ENCODE measurements at places on chromosomes 2 and 18. TPM values are rescaled to one million over a fixed set of nuclear protein-coding genes. Genes with fewer than 3 reads are reported as not detected.
A peak's percentile ranks its signal among the peaks of the same experiment; 100 is the strongest.

DNA sequence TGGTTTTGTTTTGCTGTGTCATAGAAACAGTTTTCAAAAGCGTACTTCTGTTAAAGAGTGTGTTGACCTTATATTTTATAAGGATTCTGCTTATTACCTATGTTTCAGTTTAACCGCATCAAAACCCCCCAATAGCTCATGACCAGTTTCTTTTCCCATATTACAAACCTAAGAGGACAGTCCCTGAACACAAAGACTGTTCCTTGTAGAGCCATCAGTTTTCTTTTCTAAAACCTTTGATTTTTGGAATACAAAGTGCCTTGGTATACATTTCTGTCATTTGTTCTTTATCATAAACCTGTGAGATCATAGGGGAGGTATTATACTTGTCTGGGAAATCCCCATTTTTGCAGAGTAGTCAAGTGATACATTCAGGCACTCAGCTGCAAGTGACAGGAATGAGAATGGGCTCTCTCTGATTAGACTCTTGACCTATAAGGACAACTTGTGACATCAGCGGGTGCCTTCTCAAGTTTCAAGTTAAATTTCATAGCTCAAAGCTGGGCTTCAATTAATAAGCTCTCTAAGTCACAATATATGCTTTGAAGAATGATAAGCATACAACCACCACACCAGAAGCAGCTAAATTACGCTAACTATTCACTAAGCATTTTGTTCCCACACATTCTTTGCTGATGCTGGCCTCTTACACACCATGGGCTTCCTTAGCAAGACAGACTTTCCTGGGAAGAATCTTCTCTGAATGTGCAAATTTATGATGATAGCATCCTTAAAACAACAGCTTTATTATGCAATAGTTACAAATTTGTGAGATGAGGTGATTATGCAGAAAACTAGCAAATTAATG, 97.5 kb upstream of the CD302 start:
- H3K27ac ChIP-seq: peak overlapping the region; percentile 48
- H3K4me1 ChIP-seq: peaks cover 56% of the 10 kb centered on the region
- peaks cover 20% of the 10 kb centered on the region for H3K36me3 ChIP-seq
- H3K27me3 ChIP-seq: no peaks in the 10 kb centered on the region
- DNase-seq: no peak
- H3K4me3 ChIP-seq: no peak overlapping the region

GRCh38 chr2:225309516-225309915, 90.0 kb upstream of the NYAP2 start:
- no peak overlapping the region for H3K27ac ChIP-seq
- no peaks in the 10 kb centered on the region for H3K36me3 ChIP-seq
- no peak overlapping the region for H3K4me3 ChIP-seq
- H3K27me3 ChIP-seq: no peaks in the 10 kb centered on the region

Gene GBX2
- 2.2 TPM for total RNA-seq

DNA sequence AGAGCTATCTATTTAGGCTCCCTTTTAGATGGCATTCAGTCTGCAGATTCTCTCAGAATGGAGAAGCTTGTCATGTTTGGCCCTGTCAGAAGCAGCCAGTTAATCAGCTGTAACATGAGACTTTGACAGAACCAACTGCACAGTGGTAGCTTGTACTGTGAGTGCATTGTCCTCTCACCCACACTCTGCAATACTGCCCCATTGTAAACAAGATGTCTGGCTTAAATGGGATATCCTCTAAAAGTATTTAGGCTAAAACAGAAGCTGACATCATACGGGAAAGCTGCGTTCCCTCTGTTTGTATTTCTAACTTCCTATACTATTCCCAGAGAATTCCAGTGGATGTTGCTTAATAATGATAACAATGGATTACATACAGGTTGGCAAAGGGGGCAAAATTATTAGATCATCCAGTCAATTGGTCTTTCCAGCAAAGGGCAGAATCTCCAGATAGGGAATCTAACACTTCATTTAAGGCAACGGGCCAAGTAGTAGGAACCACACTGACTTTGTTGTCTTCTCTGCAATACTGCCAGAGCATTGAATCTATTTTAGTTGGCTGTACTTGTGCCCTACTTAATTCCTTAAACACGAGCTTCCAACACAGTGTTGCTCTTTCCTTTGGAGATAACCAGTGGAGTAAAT, 15.4 kb upstream of the STAT4 start:
- peaks cover 13% of the 10 kb centered on the region for H3K27me3 ChIP-seq
- H3K4me3 ChIP-seq: no peak overlapping the region
- no peaks in the 10 kb centered on the region for H3K36me3 ChIP-seq
- no peak overlapping the region for H3K27ac ChIP-seq

DNA sequence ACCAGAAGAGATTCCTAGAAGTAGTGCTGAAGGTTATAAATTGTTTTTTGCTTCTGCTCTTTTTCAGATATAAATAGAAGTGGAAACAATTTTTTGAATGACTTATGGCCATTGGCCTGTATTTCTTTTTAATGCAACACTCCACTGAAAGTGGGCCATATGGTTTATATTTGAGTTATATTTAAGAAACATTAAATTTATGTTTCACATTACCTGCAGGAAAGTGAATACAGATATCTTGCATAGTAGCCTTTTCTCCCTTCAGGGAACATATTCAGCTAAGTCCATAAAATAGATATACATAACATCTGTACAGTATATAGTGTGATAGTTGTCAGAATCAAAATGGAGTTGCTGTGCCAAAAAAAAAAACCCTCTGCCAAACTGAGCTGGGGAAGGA, 53.1 kb upstream of the EFEMP1 start:
- H3K27ac ChIP-seq: no peak overlapping the region
- H3K4me1 ChIP-seq: no peaks in the 10 kb centered on the region
- H3K4me3 ChIP-seq: no peak overlapping the region
- no peaks in the 10 kb centered on the region for H3K36me3 ChIP-seq
- H3K27me3 ChIP-seq: no peaks in the 10 kb centered on the region

- H3K4me3 ChIP-seq: no peak overlapping the region
- no peaks in the 10 kb centered on the region for H3K27me3 ChIP-seq
Measured at GRCh38 chr2:138831691-138832090, 51.5 kb upstream of the NXPH2 start.

Gene POU3F3
- not detected for total RNA-seq

- no peaks in the 10 kb centered on the region for H3K27me3 ChIP-seq
- no peaks in the 10 kb centered on the region for H3K36me3 ChIP-seq
- H3K27ac ChIP-seq: no peak overlapping the region
- H3K4me3 ChIP-seq: no peak overlapping the region
- H3K4me1 ChIP-seq: no peaks in the 10 kb centered on the region
Measured at GRCh38 chr2:187084524-187084923, 235.6 kb upstream of the ZSWIM2 start.

DNA sequence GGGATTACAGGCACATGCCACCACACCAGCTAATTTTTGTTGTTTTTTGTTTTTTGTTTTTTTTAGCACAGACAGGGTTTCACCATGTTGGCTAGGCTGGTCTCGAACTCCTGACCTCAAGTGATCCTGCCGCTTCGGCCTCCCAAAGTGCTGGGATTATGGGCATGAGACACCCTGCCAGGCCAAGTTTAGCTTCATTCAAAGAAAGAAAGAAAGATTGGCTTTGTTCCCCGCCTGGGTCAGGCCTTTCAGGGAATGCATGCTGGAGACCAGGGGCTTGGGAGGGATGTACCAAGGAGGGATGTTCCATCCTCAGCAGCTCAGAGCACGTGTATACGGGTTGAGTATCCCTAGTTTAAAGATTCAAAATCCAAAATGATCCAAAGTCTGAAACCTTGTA, 283.0 kb downstream of the ALPK2 start:
- H3K27me3 ChIP-seq: no peaks in the 10 kb centered on the region
- no peak overlapping the region for H3K27ac ChIP-seq

GRCh38 chr2:98458667-98459380, 14.2 kb downstream of the INPP4A start:
- no peak overlapping the region for H3K4me3 ChIP-seq
- H3K36me3 ChIP-seq: no peaks in the 10 kb centered on the region
- peaks cover 69% of the 10 kb centered on the region for H3K4me1 ChIP-seq
- DNase-seq: no peak
- H3K27ac ChIP-seq: no peak overlapping the region

DNA sequence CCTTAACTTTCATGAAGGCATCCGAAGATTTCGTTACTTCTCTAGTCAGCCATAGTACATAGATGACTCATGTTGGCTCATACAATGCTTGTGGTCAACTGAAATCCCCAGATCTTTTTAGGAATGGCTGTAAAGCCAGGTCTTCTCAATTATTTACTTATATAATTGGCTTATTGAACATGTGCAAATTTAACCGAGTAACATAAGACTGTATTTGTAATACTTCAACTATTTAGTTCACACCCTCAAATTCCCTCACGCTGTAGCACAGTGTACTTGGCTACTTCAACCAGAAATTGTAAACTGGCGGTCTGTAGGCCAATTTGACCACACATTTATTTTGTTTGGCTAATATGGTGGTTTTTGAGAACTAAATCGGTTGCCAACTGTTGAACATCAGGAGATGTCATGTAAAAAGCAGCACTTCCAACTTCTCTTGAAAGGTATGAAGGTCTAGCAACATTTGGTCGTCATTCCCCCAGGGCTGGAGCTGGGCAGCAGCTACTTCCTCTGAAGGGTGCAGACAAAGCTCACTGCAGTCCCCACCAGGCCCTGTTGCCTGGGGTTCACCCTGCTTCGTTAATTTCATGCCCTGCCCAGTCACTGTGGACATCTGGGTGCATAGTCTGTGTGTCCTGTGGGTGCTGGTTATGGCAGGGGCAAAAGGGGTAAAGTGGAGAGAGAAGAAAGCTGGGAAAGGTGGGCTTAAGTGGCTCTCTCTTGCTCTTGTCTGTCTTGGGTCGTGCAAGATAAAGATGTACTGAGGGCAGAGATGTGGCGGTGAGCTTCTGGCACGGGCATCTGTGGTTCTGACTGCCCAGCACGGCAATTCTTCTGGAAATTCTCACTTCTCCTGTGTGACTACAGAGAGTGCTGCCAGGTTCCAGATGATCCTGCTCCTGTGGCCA, 3.2 kb upstream of the SH3RF3 start:
- DNase-seq: no peak
- H3K36me3 ChIP-seq: peaks cover 24% of the 10 kb centered on the region
- peaks cover 44% of the 10 kb centered on the region for H3K27me3 ChIP-seq
- H3K4me1 ChIP-seq: peaks cover 22% of the 10 kb centered on the region
- H3K4me3 ChIP-seq: no peak overlapping the region

Gene CELF4
- 7.8 TPM for total RNA-seq

DNA sequence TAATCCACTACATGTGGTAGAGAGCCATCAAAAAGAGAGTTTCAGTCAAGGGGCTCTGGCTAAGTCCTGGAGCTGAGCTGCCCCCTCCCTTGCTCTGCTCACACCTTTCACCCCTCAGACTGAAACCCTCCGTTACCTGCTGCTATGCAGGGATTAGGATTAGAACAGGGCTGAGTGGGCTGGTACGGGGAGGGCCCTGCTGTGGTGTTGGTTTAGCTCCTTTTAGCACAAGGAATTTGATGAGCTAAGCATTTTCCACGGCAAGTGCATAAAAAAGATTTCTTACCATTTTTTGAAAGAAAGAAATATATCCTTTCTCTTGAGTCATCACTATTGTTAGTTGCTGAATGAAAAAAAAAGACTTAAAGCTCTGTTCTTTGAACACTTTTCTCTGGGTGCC, 46.3 kb downstream of the TCF7L1 start:
- DNase-seq: no peak
- no peak overlapping the region for H3K4me3 ChIP-seq
- no peaks in the 10 kb centered on the region for H3K4me1 ChIP-seq
- H3K27me3 ChIP-seq: peaks cover 12% of the 10 kb centered on the region
- H3K27ac ChIP-seq: no peak overlapping the region

- DNase-seq: peak; percentile 52
- H3K27me3 ChIP-seq: no peaks in the 10 kb centered on the region
- peak overlapping the region; percentile 93 for H3K27ac ChIP-seq
- peaks cover 52% of the 10 kb centered on the region for H3K4me1 ChIP-seq
- peaks cover 43% of the 10 kb centered on the region for H3K36me3 ChIP-seq
Measured at GRCh38 chr18:23871410-23871809, 143.1 kb upstream of the TTC39C start.

Gene FRZB
- 0.21 TPM for total RNA-seq

DNA sequence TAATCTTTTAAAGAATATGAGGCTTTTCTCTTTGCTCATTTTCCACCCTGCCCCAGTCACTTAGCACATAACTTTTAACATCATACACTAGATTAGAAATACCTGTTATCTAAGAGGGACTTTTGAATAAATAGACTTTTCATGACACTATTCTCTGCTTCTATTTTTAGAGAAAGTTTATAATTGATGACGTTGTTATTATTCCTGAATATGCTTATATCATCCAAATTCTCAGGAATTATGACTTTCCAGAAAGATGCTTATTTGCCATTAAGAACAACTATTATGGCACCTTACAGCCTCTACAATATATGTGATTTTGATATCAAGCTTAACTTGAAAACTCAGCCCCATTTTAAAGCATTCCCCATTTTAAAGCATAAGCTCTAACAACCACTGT, 11.4 kb downstream of the TMEFF2 start:
- no peak for DNase-seq
- H3K4me3 ChIP-seq: no peak overlapping the region
- no peaks in the 10 kb centered on the region for H3K27me3 ChIP-seq
- no peak overlapping the region for H3K27ac ChIP-seq
- H3K36me3 ChIP-seq: no peaks in the 10 kb centered on the region

Gene CD28
- not detected for total RNA-seq

GRCh38 chr18:23066504-23067039, 68.7 kb upstream of the CABLES1 start:
- no peak overlapping the region for H3K4me3 ChIP-seq
- H3K4me1 ChIP-seq: peaks cover 8% of the 10 kb centered on the region
- no peaks in the 10 kb centered on the region for H3K27me3 ChIP-seq

Gene VSNL1
- total RNA-seq: not detected

Gene TACR1
- not detected for total RNA-seq

GRCh38 chr18:55226044-55226443, 266.8 kb upstream of the CCDC68 start:
- H3K36me3 ChIP-seq: no peaks in the 10 kb centered on the region
- peaks cover 10% of the 10 kb centered on the region for H3K4me1 ChIP-seq
- H3K27me3 ChIP-seq: no peaks in the 10 kb centered on the region
- no peak for DNase-seq
- H3K4me3 ChIP-seq: no peak overlapping the region
- no peak overlapping the region for H3K27ac ChIP-seq

DNA sequence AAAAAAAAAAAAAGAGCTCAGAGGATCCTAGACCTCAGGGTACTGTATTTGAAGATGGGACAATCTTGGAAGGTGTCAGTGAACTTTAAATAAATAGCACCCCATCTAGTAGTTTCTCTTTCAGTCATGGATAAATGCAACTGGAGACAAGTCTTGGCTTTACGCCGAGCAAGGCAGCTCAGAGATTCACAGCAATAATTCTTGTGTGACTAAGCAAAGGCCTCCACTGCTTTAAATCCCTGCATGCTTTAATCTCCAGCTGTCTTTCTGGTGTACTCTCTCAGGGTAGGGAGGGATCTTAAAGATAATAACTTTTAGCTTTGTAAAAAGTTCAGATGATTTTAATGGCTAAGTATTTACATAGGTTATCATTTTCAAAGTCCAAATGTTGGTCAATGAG, 36.3 kb downstream of the NRXN1 start:
- H3K4me1 ChIP-seq: no peaks in the 10 kb centered on the region
- no peaks in the 10 kb centered on the region for H3K27me3 ChIP-seq
- DNase-seq: no peak

GRCh38 chr2:43020990-43021669, 205.3 kb downstream of the ZFP36L2 start:
- H3K27me3 ChIP-seq: no peaks in the 10 kb centered on the region
- H3K36me3 ChIP-seq: peaks cover 31% of the 10 kb centered on the region
- peaks cover 66% of the 10 kb centered on the region for H3K4me1 ChIP-seq
- H3K4me3 ChIP-seq: peak overlapping the region; percentile 45
- peak overlapping the region; percentile 89 for H3K27ac ChIP-seq
- DNase-seq: no peak

Gene LIMS3
- total RNA-seq: not detected

GRCh38 chr2:181677912-181678586, 2.3 kb downstream of the NEUROD1 start:
- H3K36me3 ChIP-seq: peaks cover 5% of the 10 kb centered on the region
- H3K27ac ChIP-seq: no peak overlapping the region
- peaks cover 58% of the 10 kb centered on the region for H3K27me3 ChIP-seq

All from Calu3 (cell line).